Upper lobe of right lung (tissue), 1 donor: ENCODE measurements at places on chromosomes 7 and 10. TPM values are rescaled to one million over a fixed set of nuclear protein-coding genes. Genes with fewer than 3 reads are reported as not detected.

The CNTNAP2 gene
- 0.41 TPM for total RNA-seq

GRCh38 chr10:69421611-69422308, 5.0 kb upstream of the TACR2 start:
- no peaks in the 10 kb centered on the region for H3K27me3 ChIP-seq
- H3K4me1 ChIP-seq: peaks cover 11% of the 10 kb centered on the region
- DNase-seq: peak; percentile 91
- no peak overlapping the region for H3K4me3 ChIP-seq
- H3K36me3 ChIP-seq: no peaks in the 10 kb centered on the region
- peak overlapping the region; percentile 9 for H3K27ac ChIP-seq

The FAM241B gene
- total RNA-seq: 5.2 TPM

GRCh38 chr7:25823571-25823970, 328.4 kb upstream of the NFE2L3 start:
- H3K27me3 ChIP-seq: no peaks in the 10 kb centered on the region
- no peak overlapping the region for H3K27ac ChIP-seq
- no peak for DNase-seq

DNA sequence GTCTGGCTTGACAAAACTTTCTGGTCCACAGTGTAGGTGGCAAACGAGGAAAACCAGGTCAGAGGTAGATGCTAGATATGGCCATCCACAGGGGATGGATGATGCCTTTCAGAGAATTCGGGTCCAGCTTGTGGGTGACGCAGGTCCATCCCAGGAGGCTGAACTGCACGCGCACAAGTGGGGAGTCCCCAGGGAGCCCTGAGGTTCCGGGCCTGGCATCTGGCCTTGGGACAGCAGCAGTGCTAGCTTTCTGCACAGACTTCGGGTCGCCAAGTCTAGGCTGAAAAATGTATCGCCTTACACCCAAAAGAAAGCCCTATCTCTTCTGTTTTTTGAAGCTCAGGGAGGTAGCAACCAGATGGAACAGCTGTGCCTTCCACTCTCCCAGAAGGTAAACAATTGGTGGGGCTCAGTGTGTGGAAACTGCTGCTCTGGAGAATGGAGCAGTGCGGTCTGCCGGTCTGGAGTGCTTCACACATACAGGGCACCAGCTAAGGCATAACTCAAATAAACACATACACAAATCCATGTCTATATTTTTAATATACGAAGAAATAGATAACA, 119.3 kb upstream of the ACBD5 start:
- no peak for DNase-seq
- no peak overlapping the region for H3K27ac ChIP-seq
- H3K27me3 ChIP-seq: no peaks in the 10 kb centered on the region
- H3K4me1 ChIP-seq: no peaks in the 10 kb centered on the region
- no peak overlapping the region for H3K4me3 ChIP-seq

DNA sequence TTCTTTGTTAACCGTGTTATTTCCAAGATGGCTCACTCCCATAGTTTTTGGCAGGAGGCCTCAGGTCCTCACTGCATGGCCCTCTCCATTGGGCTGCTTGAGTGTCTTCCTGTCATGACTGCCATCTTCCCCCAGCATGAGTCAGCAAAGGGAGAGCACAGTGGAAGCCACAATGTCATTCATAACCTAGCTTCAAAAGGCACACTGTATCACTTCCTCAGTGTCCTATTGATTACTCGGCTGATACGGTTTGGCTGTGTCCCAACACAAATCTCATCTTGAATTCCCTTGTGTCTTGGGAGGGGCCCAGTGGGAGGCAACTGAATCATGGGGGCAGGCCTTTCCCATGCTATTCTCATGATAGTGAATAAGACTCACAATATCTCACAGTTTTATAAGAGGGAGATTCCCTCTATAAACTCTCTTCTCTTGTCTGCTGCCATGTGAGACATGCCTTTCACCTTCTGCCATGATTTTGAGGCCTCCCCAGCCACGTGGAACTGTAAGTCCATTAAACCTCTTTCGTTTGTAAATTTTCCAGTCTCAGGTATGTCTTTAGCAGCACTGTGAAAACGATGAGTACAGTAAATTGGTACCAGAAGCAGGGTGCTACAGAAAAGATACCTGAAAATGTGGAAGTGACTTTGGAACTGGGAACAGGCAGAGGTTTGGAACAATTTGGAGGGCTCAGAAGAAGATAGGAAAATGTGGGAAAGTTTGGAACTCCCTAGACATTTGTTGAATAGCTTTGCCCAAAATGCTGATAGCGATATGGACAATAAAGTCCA, 106.5 kb downstream of the PRLHR start:
- no peaks in the 10 kb centered on the region for H3K4me1 ChIP-seq
- no peak overlapping the region for H3K4me3 ChIP-seq

DNA sequence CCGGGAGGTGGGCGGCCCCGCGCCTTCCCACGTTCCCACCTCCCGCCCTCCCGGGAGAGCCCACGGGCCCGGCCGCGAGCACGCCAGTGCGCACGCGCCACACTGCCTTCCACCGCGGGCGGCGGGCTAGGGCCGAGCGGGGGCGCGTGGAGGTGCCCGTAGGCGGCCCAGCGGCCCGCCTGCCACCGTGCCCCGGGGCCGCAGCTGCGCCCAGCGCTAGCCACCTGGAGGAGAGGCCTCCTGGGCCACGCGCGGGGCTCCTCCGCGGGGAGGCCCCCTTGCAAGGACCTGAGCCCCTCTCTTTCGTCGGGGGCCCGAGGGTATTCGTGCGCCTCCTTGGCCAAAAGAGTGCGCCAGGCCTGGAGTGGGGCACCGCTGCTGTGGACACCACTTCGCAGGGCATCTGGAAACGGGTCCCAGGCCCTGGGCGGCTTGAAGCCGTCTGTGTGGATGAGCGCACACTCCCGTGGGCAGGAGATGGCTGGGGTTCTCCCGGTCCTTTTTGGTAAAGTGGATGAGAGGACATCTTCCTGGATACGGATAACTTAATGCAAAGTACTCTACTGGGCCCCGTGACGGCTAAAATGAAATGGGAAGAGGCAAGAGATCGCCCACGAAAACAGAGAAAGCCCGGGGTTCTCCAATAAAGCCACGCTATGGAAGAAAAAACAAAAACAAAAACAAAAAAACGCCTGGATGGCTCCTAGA, 9.0 kb upstream of the EBF3 start:
- H3K27ac ChIP-seq: no peak overlapping the region
- peaks cover 14% of the 10 kb centered on the region for H3K4me1 ChIP-seq
- H3K36me3 ChIP-seq: no peaks in the 10 kb centered on the region
- no peak overlapping the region for H3K4me3 ChIP-seq
- peaks cover 84% of the 10 kb centered on the region for H3K27me3 ChIP-seq
- no peak for DNase-seq

- no peaks in the 10 kb centered on the region for H3K36me3 ChIP-seq
- no peak overlapping the region for H3K4me3 ChIP-seq
- no peak overlapping the region for H3K27ac ChIP-seq
- no peaks in the 10 kb centered on the region for H3K27me3 ChIP-seq
- H3K4me1 ChIP-seq: no peaks in the 10 kb centered on the region
Measured at GRCh38 chr7:1781369-1781768, 111.3 kb downstream of the ELFN1 start.

- H3K4me1 ChIP-seq: peaks cover 46% of the 10 kb centered on the region
- no peak overlapping the region for H3K4me3 ChIP-seq
- H3K36me3 ChIP-seq: no peaks in the 10 kb centered on the region
Measured at GRCh38 chr10:132542086-132542775, 4.6 kb downstream of the INPP5A start.

DNA sequence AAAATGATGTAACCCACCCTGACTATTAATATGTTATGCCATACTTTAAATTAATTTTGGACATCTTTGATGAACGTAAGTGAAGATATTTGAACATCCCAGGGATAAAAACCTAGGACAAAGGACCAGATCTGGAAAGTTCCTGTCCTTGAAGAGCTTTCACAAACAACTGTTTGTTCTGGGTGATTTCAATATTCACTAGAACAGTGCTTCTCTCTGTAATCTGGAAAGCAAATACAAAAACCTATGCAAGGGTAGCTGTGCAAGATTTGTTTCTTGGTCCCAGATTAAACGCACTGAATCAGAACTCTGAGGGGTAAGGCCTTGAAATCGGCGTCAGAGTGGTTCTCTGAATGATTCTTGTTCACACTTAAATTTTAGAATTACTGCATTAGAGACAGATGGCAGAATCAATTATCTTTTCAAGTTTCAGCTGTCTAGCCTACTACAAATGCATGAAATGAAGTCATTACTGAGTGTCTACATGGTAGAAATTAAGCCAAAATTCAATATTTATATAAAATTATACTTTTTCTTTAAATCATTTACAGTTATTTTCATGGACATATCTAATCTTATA, 69.6 kb upstream of the CSTF2T start:
- H3K27ac ChIP-seq: no peak overlapping the region
- no peaks in the 10 kb centered on the region for H3K36me3 ChIP-seq
- no peaks in the 10 kb centered on the region for H3K4me1 ChIP-seq
- H3K27me3 ChIP-seq: no peaks in the 10 kb centered on the region
- H3K4me3 ChIP-seq: no peak overlapping the region

DNA sequence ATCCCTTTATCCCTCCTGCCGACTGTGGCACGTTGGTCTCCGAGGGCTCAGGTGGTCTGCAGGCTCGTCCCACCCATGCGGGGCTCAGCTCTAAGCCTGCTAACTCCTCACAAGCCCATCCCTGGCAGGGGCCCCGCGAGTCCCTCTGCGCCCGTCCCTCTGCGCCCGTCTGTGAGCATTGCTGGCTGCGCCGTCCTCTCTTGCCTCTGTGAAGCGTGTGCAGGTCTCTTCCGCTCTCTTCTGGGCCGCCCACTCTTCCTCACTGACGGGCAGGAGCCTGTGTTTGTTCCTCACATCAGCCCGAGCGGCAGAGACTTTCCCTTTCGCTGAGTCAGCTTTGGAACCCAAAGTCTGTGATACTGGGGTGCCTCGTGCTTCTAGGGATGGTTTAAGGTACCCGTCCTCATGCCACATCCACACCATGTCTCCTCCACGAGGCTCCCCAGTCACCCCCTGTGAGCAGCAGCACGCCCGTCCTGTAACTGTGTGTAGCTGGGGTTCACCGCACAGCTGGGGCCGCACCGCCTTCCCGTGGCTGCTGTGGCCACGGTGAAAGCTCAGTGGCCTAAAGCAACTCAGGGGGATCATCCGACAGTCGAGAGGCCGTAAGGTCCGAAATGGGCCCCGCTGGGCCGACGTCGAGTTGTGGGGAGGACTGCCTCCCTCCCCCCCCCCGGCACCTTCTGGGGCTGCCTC, 35.5 kb downstream of the ADGRA1 start:
- peaks cover 27% of the 10 kb centered on the region for H3K27me3 ChIP-seq
- no peak for DNase-seq
- H3K4me3 ChIP-seq: no peak overlapping the region

GRCh38 chr7:83819911-83820310, 171.0 kb upstream of the SEMA3E start:
- no peaks in the 10 kb centered on the region for H3K27me3 ChIP-seq
- H3K36me3 ChIP-seq: no peaks in the 10 kb centered on the region
- no peaks in the 10 kb centered on the region for H3K4me1 ChIP-seq
- no peak overlapping the region for H3K27ac ChIP-seq

GRCh38 chr10:60417901-60418300, 28.2 kb upstream of the ANK3 start:
- DNase-seq: no peak
- no peak overlapping the region for H3K27ac ChIP-seq
- H3K4me1 ChIP-seq: peaks cover 8% of the 10 kb centered on the region

DNA sequence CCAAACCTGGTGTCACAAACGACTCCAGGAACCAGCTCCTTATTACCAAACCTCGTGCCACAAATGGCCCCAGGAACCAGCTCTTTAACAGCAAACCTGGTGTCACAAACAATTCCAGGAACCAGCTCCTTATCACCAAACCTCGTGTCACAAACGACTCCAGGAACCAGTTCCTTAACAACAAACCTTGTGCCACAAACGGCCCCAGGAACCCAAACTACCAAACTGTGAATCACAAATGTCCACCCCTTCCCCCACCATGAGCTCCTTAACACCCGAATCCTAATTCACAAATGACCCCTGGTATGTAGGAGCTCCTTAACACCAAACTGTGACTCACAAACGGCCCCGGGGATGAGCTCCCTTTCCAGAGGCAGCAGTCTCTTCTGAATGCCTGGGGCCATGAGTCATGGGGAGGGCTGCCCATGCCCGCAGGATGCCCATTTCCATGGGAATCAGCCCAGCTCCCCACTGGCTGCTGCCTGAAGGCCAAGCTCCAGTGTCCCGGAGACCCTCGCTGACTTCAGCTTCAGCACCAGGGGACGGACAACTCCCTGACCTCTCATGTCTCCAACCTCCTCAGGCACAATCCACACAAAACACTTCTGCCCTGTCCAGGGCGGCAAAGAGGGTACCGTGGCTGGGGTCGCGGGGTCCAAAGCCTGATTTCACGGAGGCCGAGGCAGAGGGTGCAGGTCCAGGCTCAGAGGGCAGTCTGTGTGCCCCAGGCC, 213.1 kb downstream of the ELFN1 start:
- H3K27ac ChIP-seq: no peak overlapping the region
- no peaks in the 10 kb centered on the region for H3K36me3 ChIP-seq
- H3K4me1 ChIP-seq: no peaks in the 10 kb centered on the region
- no peaks in the 10 kb centered on the region for H3K27me3 ChIP-seq

GRCh38 chr10:123492016-123492415, 174.1 kb upstream of the GPR26 start:
- no peak for DNase-seq
- no peak overlapping the region for H3K27ac ChIP-seq
- no peaks in the 10 kb centered on the region for H3K4me1 ChIP-seq
- H3K27me3 ChIP-seq: peaks cover 5% of the 10 kb centered on the region
- H3K36me3 ChIP-seq: no peaks in the 10 kb centered on the region

GRCh38 chr7:41156268-41156667, 546.6 kb downstream of the INHBA start:
- H3K4me1 ChIP-seq: no peaks in the 10 kb centered on the region
- DNase-seq: no peak
- H3K27me3 ChIP-seq: no peaks in the 10 kb centered on the region
- no peaks in the 10 kb centered on the region for H3K36me3 ChIP-seq

DNA sequence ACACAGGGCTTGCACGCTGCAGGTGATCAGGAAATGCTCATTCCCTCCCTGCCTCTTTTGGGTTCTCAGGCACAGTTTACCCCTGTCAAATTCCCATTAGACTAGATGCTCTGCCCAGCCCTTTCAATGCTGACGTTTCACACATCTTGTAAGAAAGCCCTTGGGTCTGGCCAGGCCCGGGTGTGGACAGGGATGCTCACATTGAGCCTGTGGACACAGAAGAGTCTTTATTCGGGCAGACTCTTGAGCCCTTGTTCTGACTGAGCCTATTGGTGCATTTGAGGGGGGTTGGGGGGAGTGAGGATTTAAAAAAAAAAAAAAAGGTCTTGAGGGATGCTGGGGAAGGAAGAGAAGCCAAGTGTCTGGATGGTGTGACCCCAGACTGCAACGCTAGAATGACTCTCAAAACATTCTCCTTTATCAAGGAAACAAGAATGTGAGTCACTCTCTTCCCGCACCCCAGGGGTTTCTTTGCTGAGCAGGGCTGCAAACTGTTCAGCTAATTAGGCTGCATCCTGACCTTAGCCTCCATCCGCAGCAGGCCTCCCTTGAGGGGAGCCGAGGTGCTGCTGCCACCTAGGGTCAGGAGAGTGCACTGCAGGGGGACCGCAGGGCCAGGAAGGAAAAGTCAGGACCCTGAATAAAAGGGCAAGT, 53.6 kb upstream of the TMEM72 start:
- H3K36me3 ChIP-seq: no peaks in the 10 kb centered on the region
- H3K4me3 ChIP-seq: no peak overlapping the region
- no peak overlapping the region for H3K27ac ChIP-seq
- H3K27me3 ChIP-seq: no peaks in the 10 kb centered on the region

The DDC gene
- total RNA-seq: 3.1 TPM

The SPDYE2B gene
- total RNA-seq: not detected
